Hepatic stellate cell (primary cell): ENCODE measurements at places on chromosomes 13 and 19.

- DNase-seq, result peak; percentile 60
Observed at GRCh38 chr13:106533101-106533942, 2.1 kb downstream of the EFNB2 start.

GRCh38 chr19:42433503-42434260 lies 6.5 kb upstream of the LIPE start:
- peak; percentile 42 for DNase-seq

GRCh38 chr13:24650161-24650560 lies 30.0 kb upstream of the ATP12A start:
- DNase-seq, result no peak

- DNase-seq, result no peak
Observed at GRCh38 chr19:42090672-42091071, 14.7 kb downstream of the ZNF574 start.

GRCh38 chr19:12788682-12789097 lies 2.6 kb upstream of the JUNB start:
- DNase-seq, result peak; percentile 75
